ENCODE measurements at places on chromosomes 16 and 17.

DNA sequence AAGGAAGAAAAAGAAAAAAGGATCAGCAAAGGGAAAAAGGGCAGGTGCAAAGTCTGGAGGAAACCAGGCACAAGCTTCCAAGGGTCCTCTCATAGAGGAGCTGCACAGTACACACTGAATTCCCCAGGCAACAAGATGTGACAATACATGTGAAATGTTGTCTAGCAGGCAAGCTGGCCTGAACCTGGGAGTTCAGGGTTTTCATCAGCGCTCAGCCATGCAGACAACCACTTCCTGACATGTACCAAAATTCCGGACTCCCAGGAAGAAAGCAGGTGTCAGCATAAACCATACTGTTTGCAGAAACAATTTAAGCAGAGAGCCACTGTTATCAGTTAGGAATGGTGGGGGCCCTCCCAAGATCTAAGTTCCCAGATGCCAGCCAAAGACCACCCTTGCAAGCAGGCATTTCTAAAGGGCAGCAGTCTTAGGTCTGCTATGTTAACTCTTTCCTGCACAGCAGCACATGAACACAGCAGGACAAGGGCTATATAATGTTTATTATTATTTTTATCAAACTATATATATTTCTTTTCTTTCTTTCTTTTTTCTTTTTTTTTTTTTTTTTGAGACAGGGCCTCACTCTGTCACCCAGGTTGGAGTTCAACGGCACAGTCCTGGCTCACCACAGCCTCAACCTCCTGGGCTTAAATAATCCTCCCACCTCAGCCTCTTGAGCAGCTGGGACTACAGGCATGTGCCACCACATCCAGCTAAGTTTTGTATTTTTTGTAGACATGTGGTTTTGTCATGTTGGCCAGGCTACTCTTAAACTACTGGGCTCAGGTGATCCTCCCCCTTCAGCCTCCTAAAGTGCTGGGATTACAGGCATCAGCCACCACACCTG, 10.1 kb downstream of the TK2 start:
- no peak for DNase-seq

DNA sequence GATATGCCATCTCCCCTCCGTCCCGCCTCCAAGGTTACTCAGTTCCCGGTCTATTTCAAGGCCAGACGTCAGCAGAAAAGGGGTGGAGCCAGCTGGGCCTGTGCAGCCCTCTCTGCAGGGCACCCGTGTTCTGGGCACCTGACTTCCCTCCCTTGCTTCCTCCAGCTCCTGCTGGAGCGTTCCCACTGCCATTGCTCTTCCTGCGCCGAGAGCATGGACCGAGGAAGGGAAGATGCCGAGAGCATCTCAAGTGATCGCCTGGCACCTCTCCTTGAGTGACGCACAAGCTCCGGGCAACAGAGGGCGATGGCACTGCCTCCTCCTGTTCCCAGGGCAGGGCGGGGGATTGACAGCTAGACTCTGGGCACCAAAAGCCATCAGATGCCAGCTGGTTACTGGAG, 29.4 kb upstream of the NAT9 start:
- no peak for DNase-seq

GRCh38 chr17:2215616-2216364, 87.8 kb downstream of the SMG6 start:
- no peak for DNase-seq

DNA sequence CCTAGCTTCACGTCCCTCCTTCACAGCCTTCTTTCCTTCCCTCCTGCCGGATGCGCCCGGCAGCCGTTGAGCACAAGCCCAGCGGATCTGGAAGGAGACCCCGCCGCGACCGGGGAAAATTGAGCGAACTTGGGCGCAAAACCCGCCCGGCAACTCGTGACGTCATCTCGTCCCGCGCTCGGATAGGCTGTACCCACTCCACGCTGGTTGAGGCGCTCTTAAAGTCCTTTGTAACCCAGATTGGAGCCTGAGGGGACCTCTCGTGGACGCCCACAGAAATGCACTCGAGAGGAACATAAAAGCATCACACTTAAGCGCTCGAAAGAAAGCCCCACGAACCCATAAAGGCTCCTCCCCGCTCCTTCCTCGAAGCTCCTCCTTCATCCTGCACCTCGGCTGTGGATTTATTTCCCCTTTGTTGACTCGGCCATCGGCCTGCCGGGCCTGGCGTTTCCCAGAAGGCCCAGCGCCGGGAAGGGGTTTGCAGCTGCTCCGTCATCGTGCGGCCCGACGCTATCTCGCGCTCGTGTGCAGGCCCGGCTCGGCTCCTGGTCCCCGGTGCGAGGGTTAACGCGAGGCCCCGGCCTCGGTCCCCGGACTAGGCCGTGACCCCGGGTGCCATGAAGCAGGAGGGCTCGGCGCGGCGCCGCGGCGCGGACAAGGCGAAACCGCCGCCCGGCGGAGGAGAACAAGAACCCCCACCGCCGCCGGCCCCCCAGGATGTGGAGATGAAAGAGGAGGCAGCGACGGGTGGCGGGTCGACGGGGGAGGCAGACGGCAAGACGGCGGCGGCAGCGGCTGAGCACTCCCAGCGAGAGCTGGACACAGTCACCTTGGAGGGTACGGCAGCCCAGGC, at the start of gene PSMD3:
Gene PSMD3 (plus strand): TSS at position 457 of the 856 bp plus-strand sequence. CDS start 164 bp downstream, at position 621.
- DNase-seq, result peak; percentile 96

DNA sequence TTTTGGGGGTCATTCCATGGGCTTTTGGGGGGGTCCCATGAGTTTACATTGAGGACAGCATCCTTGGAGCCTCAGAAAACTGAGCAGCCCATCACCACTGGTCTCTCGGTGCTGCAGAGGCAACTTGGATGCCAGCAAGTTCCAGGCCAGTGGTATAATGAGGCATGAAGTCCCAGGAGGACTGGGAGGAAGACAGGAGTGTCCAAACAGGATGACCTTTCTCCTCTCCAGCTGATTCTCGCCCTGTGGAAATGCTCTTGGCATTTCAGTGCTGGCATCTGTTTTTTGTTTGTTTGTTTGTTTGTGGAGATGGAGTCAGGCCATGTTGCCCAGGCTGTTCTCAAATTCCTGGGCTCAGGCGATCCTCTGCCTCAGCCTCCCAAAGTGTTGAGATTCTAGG, 347.6 kb downstream of the SNX29 start:
- DNase-seq, result no peak

GRCh38 chr17:17405673-17406072, 71.1 kb upstream of the MED9 start:
- no peak for DNase-seq

DNA sequence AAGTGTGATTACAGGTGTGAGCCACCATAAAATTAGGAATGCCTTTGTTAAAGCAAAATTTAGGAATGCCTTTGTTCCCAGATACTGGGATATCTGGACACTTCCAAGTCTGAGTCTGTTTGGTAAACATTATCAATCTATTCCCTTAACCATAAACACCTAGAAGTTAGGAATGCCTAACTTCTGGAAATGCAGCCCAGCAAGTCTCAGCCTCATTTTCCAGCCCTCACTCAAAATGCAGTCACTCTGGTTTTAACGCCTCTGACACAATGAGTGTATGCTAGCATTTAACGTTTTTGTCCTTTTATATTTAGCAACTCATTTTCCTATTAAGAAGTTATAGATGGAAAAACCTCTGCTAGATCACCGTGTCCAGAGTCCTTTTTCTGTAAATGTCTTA, 34.4 kb upstream of the HAS3 start:
- DNase-seq, result no peak

DNA sequence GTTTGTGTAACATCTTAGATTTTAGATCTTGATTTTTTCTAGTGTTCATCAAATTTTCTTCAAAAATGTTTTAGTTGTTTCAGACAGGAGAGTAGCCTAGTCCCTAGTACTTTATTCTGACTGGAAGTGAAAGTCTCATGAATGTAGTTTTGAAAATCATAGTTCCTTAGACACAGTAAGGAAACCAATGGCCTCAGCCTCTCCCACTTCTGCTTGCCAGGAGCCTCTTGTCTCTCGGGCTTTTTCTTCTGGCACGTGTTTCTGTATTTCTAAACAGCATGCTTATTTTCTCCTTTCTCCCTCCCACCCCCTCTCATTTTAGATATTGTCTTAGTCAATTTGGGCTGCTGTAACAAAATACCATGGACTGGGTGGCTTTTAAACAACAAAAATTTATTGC, 9.8 kb downstream of the SLFN5 start:
- DNase-seq, result no peak

DNA sequence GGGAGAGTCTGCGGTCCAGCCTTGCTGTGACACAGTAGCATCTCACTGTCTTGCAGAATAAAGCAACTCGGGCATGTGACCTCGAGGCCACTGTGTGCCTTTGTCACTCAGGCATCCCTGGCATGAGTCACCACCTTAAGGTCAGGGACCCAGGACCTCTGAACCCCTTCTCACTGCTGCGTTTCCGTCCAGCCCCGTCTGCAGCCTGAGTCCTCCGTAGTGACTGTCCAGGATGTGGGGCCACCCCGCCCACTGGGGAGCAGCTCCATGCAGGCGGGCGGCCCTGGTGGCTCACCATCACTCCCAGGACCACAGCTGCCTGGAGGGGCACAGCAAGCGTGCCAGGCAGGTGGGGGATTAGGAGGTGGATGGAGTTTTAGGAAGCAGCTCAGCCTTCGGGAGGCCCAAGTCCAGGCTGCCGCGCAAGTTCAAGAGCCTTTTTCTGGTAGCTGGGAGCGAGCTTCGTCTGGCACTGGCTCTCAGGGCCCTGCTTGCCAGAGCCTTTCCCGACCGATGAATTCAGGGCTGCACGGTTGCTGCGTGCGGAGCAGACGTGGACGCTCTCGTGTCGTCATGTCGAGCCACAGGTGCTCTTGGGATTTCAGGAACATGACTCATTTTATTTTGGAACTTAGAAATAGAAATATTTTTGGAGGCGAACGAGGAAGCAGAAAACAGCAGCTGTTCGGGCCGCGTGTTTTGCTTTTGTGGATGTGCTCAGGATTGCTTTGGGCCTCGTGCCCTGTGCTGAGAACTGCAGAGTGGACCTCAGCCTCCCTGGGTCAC, 16.8 kb downstream of the KCTD5 start:
- DNase-seq, result no peak

- DNase-seq, result peak; percentile 70
These were observed 129.4 kb upstream of the SEC14L1 start for GRCh38 chr17:77011173-77012011.

- DNase-seq, result no peak
These were observed 22.1 kb downstream of the CRISPLD2 start for GRCh38 chr16:84841787-84842300.

DNA sequence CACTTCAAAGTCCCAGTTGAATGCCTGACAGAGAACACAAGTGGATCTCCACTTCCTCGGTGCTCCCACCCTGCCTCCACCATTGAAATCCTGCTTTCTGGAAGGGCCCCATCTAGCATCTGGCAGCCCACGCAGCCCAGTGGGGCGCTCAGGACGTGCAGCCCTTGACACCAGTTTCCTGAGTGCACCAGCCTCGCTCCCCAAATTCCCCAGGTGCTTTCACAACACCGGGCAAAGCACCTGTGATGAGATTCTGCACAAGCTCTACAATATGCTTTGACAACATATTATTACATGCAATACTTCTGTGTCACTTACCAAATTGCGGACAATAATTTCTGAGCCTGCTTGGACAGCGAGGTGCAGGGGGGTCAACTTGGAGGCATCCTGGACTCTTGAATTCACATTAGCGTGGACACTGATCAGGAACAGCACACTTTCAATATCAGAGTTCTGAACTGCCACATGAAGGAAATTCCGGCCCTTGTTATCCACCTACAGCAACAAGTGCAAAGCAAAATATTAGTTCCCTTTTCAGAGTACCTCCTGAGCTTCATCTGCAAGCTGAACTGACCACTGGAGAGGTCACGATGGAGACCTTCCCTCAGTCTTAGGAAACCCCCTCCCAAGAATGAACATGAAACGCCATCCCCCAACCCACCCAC, 33.9 kb downstream of the CYB5D2 start:
- DNase-seq, result no peak

GRCh38 chr16:56614549-56614991, 6.2 kb downstream of the MT2A start:
- DNase-seq, result no peak

GRCh38 chr17:4796552-4796920, 572 bp downstream of the PSMB6 start:
- DNase-seq, result no peak

- no peak for DNase-seq
These were observed 82.3 kb upstream of the CBX4 start for GRCh38 chr17:79921411-79922115.

DNA sequence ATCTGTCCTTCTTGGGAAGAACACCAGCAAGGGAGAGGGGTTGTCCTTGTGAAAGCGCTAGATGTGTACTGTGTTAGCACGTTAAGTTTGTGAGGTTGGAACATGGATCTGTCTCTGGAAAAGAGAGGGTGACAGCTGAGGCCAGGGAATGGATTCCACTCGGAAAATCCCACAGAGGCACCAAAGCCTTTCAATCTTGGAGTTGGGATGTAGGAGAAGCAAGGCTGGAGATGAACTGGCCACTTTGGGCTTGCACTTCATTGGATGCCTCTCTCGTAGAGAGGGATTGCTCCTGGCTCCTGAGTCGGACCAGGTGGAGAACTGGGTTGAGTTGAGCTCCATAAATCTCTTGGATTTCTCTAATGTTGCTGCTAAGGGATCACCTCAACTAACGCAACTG, 67.2 kb downstream of the CCDC182 start:
- no peak for DNase-seq

- DNase-seq, result no peak
These were observed 745 bp downstream of the PYY start for GRCh38 chr17:43952724-43953666.

GRCh38 chr16:7703672-7704071, 371.0 kb downstream of the RBFOX1 start:
- no peak for DNase-seq

GRCh38 chr16:79097771-79098170, 502.8 kb downstream of the MAF start:
- DNase-seq, result no peak

DNA sequence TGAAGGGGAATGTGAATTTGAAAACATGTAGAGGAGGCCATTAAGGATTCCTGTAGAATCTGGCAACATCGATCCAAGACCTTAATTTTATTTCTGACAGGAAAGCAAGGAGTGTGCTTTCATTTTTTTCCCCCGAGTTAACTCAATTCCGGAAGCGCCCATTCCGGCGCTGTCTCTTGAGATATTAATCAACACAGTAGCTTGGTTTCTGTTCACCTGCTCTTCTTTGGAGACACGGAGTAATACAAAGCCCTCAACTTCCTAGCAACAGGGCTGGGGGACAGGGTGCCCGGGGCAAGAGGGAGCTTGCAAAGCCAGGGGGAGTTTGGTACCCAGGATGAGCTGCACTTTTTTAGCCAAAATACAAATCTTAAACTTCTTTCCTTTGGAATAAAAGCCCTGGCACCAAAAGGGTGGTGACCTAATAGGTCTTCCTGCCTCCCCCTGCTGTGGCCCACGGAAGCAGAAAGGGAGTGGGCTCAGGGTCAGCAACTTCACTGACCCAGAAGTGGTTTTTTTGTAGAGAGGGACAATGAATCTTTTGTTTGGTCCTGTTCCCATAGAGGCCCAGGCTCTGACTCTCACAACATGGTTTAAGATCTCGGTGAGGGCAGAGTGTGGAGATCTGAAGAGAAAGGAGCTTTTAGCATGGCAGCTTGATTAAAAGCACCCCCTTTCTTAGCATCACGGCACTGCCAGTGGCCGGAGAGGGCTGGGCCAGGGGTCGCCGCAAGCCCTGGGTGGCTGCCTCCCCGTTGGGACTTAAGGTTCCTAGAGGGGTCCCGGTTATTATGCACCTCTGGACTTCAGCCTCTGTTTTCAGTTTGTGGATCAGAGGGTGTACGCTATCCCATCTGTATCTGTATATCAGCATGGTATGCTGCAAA, 207.3 kb downstream of the CCDC182 start:
- no peak for DNase-seq
